ENCODE measurements at places on chromosomes 16 and 17.

- no peak for DNase-seq
Observed at GRCh38 chr17:34259146-34259545, 4.1 kb downstream of the CCL2 start.

- DNase-seq, result no peak
Observed at GRCh38 chr16:11101695-11102522, 154.1 kb downstream of the SOCS1 start.

DNA sequence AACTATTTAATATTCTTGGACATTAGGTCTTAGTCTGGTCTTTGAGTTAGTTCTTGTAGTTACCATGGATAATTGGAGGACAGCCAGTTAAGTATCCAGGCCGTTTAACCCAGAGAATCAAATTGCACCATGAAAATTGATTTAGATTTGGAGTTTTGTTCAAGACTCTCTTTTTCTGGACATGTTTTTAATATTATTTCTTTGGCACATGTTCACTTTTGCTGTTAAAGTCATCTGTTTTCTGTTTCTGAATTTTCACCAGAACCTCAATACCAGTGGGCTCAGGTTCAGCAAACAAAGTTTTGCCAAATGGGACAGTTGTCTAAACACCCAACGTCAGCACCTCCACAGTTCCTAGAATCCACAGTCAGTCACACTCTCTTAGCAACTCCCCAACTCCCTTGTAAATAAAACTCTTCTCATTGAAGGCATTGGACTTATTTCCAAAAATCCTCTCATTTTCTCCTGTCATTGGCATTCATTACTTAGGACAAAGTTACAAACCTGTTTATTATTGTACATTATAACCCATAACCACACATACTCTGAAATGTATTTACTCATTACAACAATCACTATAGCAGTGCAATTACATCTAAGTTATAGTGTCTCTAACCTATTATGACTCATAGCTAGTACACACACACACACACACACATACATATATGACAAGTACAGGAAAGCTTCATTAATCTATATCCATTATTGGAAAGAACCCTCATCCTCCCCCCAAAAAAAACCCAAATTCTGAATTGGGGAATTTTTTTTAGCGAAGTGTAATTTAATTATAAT, 33.5 kb upstream of the DNAH9 start:
- no peak for DNase-seq

GRCh38 chr17:731644-732066, 741 bp upstream of the TLCD3A start:
- DNase-seq, result no peak

DNA sequence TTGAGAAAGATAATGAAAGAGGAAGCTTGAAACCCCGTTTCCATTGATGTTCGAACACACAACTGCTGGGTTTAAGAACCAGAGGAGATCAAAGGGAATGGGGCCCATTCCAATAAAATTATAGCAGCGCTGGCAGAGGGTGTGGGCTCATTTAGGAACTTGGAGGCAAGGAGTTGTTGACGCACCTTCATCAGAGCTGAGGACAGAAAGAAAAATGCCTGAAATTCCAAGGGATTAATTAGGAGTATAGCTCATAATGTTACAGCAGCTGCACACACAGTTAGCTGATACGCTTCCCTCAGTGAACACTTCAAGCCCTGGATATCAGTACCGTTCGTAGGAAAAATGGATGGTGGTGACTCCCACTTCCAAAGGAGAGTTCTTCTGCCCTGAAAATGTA, 127.2 kb downstream of the AXIN2 start:
- DNase-seq, result no peak

GRCh38 chr17:2075336-2076086, 20.6 kb downstream of the HIC1 start:
- DNase-seq, result no peak

DNA sequence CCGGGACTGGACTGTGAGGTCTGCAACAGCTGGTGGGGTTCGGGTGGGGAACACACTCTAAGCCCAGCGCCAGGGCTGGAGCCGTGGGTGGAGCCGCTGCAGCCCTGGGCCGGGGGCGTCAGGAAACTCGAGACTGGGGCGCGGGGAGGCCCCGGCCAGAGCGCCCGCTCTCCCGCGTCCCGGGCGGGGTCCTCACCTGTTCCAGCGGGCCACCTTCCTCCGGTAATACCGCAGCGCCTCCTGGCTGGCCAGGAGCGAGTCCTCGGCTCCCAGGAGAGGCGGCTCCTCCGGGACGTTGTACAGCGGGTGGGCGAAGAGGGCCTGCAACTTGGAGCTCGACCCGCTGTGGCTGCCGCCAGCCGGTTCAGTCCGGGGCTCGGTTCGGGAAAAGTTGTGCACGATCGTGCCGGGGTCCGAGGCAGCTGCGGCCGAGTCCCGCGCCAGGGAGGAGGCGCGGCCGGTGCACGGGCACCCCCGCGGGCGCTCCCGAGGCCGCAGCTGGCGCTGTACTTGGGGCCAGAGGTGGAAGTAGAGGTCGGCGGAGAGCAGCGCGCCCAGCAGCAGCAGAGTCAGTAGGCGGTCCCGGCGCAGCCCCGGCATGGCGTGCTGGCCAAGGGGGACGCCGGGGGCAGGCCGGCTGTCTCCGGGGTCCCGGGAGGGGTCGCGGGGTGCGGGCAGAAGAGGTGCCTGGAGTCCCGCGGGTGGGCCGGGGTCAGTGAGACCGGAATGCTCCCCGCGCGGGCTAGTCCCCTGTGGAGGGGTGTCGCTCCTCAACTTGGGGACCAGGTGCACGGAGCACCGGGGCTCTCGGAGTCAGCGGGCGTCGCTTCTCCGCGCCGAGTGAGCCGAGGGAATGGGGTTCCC, 868 bp downstream of the FAM20A start:
- DNase-seq, result no peak

DNA sequence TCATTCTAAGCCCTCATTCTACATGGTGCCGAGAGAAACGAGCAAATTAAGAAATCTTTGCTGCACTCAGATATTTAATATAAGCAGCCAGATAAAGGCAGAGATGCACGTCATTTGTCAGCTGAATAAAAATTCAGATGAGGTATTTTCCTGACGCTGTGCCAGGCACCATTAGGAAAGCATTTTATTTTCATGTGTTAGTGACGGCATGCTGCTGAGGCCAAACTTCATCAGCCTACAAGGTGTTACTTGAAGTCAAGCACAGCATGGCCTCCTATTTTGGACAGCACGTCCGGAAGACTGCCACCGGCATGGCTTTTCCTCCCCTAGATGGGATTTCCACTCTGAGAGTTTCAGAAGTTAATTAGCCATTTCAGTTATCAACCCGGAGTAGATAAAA, 70.3 kb downstream of the IRX3 start:
- DNase-seq, result no peak

DNA sequence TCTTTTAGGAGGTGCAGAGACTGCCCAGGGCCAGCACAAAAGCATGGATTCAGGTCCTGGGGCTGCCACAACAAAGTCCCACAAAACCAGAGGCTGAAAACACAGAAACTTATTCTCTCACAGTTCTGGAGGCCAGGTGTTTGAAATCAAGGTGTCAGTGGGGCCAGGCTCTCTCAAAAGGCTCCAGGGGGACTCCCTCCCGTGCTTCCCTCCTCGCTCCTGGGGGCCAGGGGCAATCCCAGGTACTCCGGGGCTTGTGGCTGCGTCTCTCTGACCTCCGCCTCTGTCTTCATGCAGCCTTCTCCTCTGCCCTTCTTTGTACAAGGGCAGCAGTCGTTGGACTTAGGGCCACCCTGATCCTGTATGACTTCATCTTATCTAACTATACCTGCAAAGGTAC, 8.3 kb upstream of the RBFOX3 start:
- DNase-seq, result no peak

DNA sequence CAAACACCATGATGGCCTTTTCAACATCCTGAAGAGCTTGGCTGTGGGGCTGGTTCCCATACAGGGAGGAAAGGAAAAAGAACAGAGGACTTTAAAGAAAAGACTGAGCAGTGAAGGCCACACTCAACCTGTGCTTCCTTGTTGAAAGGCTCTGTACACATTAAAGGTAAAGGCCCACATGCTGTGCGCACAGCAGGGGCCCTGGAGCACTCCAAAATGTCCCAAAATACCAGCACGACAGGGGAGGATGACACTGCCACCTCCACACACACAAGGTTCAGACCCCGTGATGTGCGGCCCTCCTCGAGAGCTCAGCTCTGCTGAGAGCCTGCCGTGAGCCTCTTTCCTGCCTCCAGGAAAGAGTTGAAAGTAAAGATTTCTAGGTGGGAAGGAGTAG, 36.5 kb downstream of the FANCA start:
- DNase-seq, result no peak

- DNase-seq, result no peak
Observed at GRCh38 chr17:47300718-47301117, 23.0 kb upstream of the EFCAB13 start.

GRCh38 chr16:88552815-88553214, 17.4 kb upstream of the ZC3H18 start:
- DNase-seq, result no peak

GRCh38 chr16:35414139-35414538, 1954.7 kb downstream of the TP53TG3F start:
- no peak for DNase-seq

DNA sequence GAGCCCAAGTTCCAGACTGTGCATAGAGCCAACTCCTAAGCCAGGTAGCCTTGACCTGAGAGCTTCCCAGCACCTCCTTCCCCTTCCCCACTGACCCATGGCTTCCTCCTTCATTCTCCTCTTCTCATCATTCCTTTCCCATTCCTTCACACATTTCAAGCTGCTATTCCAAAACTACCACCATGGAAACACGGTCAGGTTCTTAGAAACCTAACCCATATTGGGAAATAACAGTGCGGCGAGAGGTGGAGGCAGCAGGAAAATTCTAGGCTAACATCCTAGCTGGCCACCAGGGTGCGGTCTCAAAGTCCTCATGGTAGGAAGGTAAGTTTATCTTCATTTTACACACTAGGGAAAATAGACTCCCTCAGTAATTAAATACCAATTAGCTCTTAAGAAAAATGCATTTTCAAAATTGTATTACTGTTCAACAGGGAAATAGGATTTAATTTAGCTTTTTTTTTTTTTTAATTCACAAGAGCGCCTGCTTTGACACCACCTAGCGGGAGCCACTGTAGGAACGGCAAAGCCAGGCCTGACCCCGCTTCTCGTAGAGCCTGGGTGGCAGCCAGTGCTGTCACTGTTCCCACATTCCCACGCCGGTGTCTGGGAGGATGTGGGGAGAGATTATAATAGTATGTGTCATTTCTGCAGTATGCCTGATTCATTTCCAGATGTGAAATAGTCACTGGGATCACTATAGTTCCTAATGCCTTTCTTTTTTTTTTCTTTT, 14.0 kb upstream of the SPHK1 start:
- DNase-seq, result peak; percentile 92

- DNase-seq, result no peak
Observed at GRCh38 chr16:88023786-88024185, 72.6 kb downstream of the BANP start.

All from AG09309 (cell line).